Activated CD4-positive, CD25-positive, alpha-beta regulatory T cell treated with anti-CD3 and anti-CD28 coated beads, Interleukin-2, amount 50 U/mL, for 16 hours (primary cell): ENCODE measurements at places on chromosomes 13 and 19.

DNA sequence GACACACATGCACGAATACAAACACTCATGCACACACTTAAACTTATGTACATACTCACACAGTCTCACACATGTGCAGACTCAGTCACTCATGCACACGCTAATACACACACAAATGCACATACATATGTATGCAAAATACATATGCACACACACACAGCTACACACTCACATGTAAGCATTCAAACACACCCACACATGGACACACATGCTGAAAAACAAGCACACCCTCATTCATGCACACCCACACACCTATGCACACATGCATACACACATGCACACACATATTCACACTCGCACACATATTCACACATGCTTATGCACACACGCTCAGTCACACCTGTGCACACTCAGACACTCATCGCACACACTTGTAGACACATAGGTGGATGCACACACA is 9.3 kb downstream of the MUC16 start:
- DNase-seq, result no peak

DNA sequence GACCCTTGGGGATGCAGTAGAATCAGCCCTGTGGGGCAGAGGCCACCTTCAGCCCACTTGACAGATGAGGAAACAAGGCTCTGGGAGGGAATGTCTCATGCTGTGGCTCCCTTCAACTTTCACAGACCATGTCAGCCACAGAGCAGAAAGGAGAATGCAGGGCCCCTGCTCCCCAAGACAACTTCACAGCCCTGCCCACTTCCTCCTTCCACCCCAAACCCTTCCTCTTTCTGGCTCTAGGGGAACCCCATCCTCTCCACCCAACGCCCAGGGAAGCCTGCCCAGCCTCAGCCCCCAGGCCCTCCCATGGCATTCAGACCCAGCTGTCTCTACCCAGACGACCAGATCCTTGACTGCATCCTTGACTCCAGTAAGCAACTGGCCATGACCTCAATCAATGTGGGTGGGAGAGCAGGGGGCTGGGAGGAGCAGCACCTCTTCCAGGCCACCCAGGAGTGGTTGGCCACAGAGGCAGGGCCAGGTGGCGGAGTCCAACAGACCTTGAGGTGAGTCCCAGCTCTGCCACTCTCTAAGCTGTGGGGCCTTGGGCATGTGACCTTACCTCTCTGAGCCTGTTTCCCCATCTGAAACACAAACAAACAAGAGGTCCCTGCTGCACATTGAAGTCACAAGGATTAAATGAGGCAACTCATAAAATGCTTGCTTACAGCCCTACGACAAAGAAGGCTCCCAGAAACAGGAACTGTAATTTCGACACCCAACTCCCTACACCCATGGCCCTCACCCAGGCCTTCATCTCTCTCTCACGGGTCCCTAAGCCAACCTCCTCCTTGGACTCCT is 15.8 kb downstream of the DEDD2 start:
- DNase-seq, result no peak

DNA sequence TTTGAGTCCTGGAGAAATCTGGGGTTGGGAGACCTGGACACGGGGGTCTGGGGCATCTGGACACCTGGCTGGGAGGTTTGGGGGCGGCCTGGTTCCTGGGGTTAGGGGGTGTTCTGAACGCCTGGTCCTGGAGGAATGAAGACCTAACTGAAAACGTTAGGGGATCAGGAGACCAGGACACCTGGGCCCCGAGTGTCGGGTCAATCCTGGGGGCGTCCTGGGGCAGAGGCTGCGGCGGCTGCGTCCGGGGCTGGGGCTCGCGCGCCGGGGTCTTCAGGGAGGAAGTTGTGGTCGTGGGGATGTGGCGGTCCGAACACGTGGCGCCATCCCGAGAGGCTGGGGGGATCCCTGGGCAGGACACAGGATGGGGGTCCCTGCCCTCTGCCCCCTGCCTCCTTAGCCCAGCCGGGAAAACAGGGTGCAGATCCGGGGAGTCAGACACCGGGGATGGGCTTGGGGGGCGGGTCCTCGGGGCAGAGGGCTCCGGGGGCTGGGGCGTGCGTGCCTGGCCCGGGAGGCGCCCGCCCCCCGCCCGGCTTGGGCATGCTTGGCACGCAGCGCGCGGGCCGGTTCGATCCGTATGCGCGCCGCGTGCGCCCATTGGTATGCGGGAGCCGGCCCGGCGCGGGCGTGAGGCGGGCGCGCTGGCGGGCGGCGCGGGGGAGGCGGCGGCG is 632 bp downstream of the NPAS1 start:
- DNase-seq, result no peak

- no peak for DNase-seq
Measured at GRCh38 chr19:5287066-5287465, 53.5 kb downstream of the PTPRS start.
